ENCODE measurements at places on chromosomes 12 and 14.

GRCh38 chr14:56131865-56132833, 13.9 kb downstream of the PELI2 start:
- no peak for DNase-seq

DNA sequence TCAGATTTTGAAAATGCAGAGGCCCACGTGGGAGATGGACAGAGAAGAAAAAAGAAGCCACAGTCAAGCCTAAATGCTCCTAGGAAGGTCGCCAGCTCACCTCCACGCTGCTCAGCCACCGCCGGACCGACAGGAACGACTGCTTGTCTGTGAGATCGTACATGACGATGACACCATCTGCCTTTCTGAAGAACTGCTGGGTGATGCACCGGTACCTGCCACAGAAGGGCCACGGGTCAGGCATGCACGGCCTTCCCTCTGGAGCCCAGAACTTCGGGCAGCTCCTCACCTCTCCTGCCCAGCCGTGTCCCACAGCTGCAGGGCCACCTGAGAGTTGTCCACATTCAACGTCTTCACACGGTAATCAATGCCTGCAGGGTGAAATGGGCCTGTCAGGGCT, 125.6 kb downstream of the CRACR2A start:
- no peak for DNase-seq

- no peak for DNase-seq
These were observed 59.5 kb upstream of the JDP2 start for GRCh38 chr14:75368333-75368732.

DNA sequence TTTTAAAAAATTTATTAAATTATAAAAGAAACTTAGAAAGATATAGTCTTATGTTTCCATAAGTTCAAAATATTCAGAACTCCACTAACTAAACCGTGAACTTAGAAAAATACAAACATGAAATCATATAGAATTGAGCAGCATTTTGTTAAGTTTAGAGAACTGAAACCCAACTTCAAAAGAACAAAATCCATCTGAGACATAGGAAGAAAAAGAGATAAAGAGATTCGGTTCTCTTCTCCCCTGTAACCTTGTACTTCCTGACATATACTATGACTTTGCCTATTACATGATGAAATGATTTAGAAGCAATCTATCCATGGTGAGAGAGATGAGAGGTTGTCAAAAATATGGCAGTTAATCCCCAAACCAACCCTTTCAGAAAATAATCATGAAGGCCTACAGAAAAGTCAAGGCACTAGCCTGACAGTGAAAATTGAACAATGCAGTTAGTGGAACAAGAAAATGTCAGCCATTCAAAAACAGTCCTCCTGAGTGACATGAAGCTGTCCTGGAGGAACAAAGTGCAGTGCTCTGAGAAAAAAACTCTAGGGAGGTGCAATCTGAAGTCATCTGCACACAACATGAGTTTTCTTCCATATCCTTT, 44.0 kb downstream of the C12orf50 start:
- DNase-seq, result no peak

DNA sequence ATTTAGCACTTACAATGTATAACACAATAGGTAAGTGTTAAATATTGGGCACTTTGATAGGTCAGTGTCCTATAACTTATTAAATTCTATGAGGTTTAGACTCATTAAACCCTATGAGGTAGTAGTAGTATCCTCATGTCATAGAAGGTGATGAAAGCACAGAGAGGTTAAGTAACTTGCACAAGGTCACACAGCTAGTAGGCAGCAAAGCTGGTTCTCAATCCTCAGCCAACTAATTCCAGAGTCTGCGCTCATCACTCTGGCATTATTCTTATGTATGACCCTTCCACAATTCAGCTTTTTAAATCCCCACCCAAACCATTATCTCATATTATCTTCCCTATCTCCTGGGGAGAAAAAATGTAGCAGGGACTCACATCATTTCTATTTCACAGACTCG, 141.1 kb downstream of the KSR2 start:
- no peak for DNase-seq

DNA sequence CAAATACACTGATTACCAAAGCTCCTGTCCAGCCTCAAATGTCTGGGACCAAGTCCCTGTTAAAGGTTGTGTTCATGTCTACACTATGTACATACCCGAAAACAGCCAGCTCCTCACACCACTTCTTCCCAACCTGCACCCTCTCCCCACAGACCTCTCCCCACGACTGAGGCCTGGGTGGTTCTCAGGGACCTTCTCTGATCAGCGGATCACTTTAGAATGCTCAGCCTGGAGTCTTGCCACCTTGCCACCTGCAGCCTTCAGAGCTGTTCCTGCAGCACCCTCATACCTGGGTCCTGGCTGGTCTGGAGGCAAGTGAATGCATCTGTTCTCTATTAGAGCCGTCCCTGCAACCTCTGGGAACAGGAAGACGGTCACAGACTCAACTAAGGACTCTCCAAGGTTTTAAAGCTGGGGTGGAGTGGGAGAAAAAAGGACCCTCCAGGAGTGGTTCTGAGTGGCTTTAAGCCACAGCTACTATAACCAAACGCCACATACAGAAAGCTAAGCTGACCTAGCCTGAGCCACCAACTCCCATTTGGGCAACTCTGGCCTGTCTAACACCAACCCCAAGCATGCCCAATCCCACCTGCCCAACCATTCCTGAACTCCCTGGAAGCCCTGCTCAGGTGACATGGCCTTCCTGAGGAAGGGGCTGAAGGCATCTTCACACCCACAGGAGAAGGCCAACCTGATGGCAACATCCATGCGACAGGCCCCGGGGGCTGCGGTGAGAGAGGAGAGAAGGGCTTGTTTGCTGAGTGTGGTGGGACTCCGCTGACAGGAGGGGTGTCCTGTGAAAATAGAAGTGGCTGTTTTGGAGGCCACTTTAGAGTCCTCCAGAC, 8.6 kb downstream of the KRT2 start:
- DNase-seq, result no peak

- DNase-seq, result no peak
These were observed 8.0 kb downstream of the SLC8B1 start for GRCh38 chr12:113326775-113327395.

DNA sequence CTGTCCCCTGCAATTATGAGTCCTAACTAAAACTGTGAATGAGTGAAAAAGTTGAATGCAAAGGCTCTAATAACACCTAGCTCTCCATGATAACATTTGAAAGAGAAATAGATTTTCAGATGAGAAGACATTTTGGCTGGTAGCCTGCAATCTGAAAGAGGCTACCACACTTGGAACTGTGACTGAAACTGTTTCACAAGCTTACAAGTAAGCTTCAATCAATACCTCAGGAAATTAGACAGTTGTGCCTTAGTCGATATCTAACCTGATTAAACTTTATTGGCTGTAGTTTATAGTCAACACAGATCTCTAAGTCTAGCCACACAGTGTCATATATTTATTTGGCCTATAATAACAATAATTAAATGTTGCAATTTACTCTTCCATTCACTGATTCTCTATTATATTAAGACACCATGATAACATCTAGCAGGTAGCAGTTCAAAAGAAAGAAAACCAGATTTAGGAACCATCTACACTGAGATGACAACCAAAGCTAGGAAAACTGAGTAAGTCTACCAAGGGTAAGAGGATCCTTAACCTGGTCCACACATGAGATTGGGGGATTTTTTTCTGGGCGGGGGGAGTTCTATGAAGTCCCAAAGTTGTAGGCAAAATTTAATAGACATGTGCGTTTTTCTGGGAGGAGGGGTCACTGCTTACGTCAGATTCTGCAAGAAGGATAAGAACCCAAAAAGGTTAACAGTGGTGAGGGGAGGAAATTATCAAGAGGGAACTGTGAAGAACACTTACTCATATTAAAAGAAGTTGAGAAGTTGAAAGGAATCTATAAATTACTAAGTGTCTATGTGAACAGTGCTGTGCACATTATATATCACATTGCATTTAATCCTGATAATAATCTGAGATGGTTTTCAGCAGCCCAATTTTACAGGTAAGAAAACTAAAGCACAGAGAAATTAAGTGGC, 65.8 kb downstream of the NUMB start:
- no peak for DNase-seq

All from esophagus squamous epithelium (tissue), 5 donors.